ENCODE measurements at places on chromosomes 1 and 21. TPM values are rescaled to one million over a fixed set of nuclear protein-coding genes. Genes with fewer than 3 reads are reported as not detected.

DNA sequence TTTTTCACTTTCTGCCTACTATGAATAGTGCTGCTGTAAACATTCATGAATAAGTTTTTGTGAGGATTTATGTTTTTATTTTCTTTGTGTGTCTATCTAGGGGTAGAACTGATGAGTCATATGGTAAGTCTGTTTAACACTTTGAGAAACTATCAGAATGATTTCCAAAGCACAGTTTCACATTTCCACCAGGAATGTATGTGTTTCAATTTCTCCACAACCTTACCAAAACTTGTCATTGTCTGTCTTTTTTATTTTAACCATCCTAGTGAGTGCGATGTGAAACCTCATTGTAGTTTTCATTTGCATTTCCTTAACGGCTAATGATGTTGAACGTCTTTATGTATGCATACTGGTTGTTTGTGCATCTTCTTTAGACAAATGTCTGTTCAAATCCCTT lies 23.5 kb downstream of the RNASEL start:
- H3K27ac ChIP-seq: no peak overlapping the region
- H3K4me1 ChIP-seq: no peaks in the 10 kb centered on the region
- H3K27me3 ChIP-seq: peaks cover 9% of the 10 kb centered on the region
- no peak overlapping the region for H3K4me3 ChIP-seq
- DNase-seq: no peak

- no peak overlapping the region for H3K27ac ChIP-seq
- no peak overlapping the region for H3K4me3 ChIP-seq
Observed at GRCh38 chr1:24609949-24610517, 33.1 kb upstream of the SRRM1 start.

- no peak for DNase-seq
- peaks cover 3% of the 10 kb centered on the region for H3K27me3 ChIP-seq
- peaks cover 31% of the 10 kb centered on the region for H3K4me1 ChIP-seq
- H3K4me3 ChIP-seq: peak overlapping the region; percentile 15
- H3K27ac ChIP-seq: peak overlapping the region; percentile 86
- H3K36me3 ChIP-seq: peaks cover 13% of the 10 kb centered on the region
Observed at GRCh38 chr1:172255223-172255560, 165.3 kb upstream of the C1orf105 start.

GRCh38 chr1:74549932-74550331 lies 37.5 kb upstream of the LRRC53 start:
- peaks cover 2% of the 10 kb centered on the region for H3K27me3 ChIP-seq
- no peaks in the 10 kb centered on the region for H3K36me3 ChIP-seq
- no peaks in the 10 kb centered on the region for H3K4me1 ChIP-seq
- no peak for DNase-seq
- no peak overlapping the region for H3K4me3 ChIP-seq

DNA sequence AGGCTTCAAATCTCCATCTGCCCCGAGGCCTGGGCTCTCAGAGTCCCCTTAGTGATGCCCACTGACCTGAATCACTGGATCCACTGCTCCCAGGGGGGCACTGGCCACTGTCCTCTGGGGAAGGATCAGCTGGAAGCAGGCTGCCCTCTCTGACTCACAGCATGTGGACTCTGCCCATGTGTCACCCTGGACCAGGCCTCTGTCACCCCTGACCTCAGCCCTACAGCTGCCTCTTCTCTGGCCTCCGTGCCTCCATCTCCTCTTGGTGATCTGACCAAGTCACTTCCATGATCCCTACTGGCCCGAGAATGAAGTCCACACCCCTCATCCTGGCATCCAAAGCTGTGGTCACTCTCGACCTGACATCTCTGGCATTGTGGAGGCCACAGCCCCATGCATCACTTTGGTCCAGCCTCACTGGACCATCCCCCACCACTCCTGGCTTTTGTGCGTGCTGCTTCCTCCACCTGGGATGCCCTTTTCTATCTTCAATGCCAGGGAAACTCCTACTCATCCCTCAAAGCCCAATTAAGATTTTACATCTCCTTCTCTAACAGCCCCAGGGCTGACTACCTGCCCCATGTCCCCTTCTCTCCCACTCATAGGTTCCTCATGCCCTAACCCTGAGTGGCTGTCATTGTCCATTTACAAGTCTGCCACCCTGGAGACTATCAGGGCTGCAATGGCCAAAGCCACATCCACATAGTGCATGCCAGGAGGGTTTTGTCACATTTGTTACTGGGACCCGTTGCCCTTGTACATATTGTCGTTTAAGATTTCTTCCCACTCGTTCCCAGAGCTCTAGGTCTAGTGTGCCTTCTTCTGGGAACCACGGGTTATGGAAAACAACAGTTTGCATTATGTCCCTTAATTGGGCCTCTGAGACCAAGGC lies 685.0 kb downstream of the MATN1 start:
- H3K4me3 ChIP-seq: no peak overlapping the region
- H3K36me3 ChIP-seq: no peaks in the 10 kb centered on the region
- no peaks in the 10 kb centered on the region for H3K4me1 ChIP-seq
- no peak for DNase-seq

- peaks cover 15% of the 10 kb centered on the region for H3K27me3 ChIP-seq
- no peaks in the 10 kb centered on the region for H3K4me1 ChIP-seq
- H3K27ac ChIP-seq: no peak overlapping the region
- H3K4me3 ChIP-seq: no peak overlapping the region
- H3K36me3 ChIP-seq: no peaks in the 10 kb centered on the region
Observed at GRCh38 chr1:60078182-60078581, 4.6 kb upstream of the C1orf87 start.

DNA sequence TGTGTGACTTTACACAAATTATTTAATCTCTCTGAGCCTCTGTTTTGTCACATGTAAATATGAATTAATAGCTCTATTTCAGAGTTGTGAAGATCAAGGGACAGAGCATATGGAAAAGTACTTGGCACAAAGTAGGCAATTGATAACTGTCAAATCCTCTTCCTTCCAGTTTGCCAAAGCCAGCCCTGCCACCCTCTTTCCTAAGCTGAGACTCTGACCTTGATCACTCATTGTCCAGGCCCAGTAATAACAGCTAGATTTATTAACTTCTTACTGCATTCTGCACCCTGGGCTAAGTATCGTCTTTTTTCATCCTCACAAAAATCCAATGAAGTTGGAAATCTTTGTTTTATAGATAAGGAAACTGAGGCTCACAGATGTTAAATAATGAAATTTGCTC lies 70.8 kb upstream of the ATP1A1 start:
- no peaks in the 10 kb centered on the region for H3K36me3 ChIP-seq
- H3K27ac ChIP-seq: no peak overlapping the region
- H3K27me3 ChIP-seq: peaks cover 4% of the 10 kb centered on the region
- no peaks in the 10 kb centered on the region for H3K4me1 ChIP-seq
- no peak overlapping the region for H3K4me3 ChIP-seq

DNA sequence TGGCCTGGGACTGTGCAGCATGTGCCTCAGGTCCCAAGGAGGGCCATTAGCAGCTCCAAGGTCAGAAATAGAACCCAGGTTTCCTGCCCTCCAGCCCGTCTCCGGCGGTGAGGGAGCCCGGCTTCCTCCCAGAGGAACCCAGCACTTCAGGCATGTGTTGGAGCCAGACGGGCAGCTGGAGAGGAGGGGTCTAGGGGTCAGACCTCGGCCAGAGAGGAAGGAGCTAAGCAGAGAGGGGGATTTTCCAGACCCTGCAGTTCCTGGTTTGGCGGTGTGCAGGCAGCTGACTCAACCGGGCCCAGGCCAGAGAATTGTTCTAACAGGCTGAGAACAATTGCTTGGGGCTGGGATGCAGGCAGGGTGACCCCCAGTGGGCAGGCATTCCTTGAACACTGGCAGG lies 37.1 kb downstream of the HSPG2 start:
- peaks cover 6% of the 10 kb centered on the region for H3K4me1 ChIP-seq
- H3K4me3 ChIP-seq: no peak overlapping the region
- DNase-seq: no peak
- no peaks in the 10 kb centered on the region for H3K36me3 ChIP-seq

- DNase-seq: no peak
- no peaks in the 10 kb centered on the region for H3K27me3 ChIP-seq
- peaks cover 3% of the 10 kb centered on the region for H3K36me3 ChIP-seq
- H3K4me1 ChIP-seq: no peaks in the 10 kb centered on the region
- H3K4me3 ChIP-seq: no peak overlapping the region
- H3K27ac ChIP-seq: no peak overlapping the region
Observed at GRCh38 chr1:155645648-155646047, 35.6 kb downstream of the MSTO1 start.

DNA sequence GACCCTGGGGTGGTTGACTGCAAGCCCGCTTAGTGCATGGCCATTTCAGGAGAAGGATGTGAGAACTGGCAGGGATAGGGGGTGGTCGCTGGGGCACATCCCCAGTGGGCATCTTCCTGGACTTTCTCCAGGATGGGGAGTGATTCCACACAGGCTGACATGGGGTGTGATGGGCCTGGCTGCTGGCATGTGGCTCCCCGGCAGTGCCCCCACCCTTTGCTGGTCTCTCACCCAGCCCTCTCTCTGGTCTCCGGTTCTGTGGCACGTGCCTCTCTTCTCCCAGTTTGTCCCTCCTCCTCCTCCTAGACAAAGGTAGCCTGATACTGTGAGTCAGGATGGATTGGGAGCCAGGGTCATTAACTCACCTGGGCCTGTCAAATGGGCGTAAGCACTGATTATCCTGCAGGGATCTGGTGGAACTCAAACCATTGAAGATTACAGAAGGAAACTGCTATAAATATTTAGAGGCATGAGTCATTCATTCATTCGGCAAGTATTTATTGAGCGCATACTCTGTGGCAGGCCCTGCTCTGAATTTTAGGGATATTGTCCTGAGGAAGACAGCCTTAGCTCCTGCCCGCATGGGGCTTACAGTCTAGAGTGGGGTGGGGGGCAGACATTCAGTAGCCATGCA lies 23.6 kb upstream of the EPS8L3 start:
- H3K27ac ChIP-seq: peak overlapping the region; percentile 29
- no peaks in the 10 kb centered on the region for H3K27me3 ChIP-seq
- H3K36me3 ChIP-seq: peaks cover 4% of the 10 kb centered on the region

DNA sequence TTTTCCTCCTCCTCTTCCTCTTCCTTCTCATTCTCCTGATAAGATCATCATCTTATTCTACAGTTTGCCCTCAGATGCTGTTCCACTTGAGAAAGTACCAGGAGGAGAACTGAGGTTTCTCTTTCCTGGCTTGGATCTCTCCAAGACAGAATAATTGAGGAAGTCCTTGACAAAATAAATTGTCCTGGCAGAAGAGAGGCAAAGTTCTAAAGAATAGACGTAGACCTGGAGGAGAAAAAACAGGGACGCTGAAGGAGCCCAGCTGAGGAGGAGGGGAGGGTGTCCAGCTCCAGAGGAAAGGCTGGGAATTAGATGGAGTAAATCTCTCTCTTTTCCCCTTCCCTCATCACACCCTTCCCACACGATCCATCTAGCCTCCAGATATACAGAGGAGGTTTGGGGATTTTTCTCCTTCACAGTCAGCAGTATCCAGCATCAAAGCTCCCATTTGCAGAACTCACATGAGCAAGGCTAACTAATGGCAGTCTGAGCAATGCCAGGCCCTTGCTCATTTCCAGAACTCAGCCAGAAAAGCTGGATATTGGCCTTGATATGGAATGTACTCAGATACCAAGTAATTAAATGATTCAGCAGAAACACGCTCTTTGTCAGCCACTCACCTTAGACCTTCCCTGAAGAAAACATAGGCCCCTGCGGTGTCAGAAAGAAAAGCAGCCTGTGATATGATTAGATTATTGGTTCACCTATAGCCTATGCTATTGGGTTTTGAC lies 5.1 kb upstream of the GNG12 start:
- no peak overlapping the region for H3K4me3 ChIP-seq
- H3K36me3 ChIP-seq: no peaks in the 10 kb centered on the region
- peaks cover 70% of the 10 kb centered on the region for H3K27me3 ChIP-seq
- DNase-seq: no peak
- no peaks in the 10 kb centered on the region for H3K4me1 ChIP-seq

DNA sequence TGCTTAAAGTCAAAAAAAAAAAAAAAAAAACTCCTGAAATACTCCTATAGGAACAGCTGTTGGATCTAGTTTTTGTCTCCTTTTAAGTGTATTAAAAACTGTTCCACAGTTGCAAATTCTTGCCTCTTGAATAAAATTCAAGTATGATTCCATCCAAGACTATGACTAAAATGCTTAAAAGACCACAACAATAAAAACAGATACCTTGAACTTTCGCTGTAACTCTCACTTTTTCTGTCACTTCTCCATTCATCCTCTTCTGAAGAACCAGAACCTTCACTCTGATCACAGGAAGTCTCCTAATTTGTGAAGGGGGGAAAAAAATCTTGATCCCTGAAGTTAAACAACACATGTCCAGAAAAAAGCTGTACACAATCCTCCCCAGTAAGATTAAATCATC lies 55.0 kb upstream of the PSMG1 start:
- H3K4me3 ChIP-seq: no peak overlapping the region
- peaks cover 42% of the 10 kb centered on the region for H3K36me3 ChIP-seq
- no peak overlapping the region for H3K27ac ChIP-seq

VSIG8 gene
- total RNA-seq: not detected

MSH4 gene
- total RNA-seq: 0.54 TPM

SLC45A1 gene
- total RNA-seq: 0.57 TPM

TMCO2 gene
- total RNA-seq: not detected

MSTO1 gene
- 102 TPM for total RNA-seq

PCBP3 gene
- total RNA-seq: 8.2 TPM

Data from activated T-helper 1 cell treated with anti-CD3 and anti-CD28 coated beads, Interleukin-12 subunit alpha, Interleukin-12 subunit beta, Interleukin-2, Interleukin-4 antibody, amounts not matched to agents 30 ng/mL and 10 ng/mL and 1 ng/mL, durations not matched to agents 14 hours and 24 hours and 36 hours (primary cell).